ENCODE measurements at places on chromosomes 4 and X. TPM values are rescaled to one million over a fixed set of nuclear protein-coding genes. Genes with fewer than 3 reads are reported as not detected.

Gene CCDC158
- total RNA-seq: not detected

Gene FBXW7
- total RNA-seq: 37.6 TPM

Gene VCX3B
- total RNA-seq: not detected

Gene ZIC3
- not detected for total RNA-seq

Gene DCX
- not detected for total RNA-seq

Gene SLC4A4
- total RNA-seq: 0.26 TPM

GRCh38 chrX:78123190-78123589, 16.3 kb downstream of the TAF9B start:
- H3K4me3 ChIP-seq: peak overlapping the region; percentile 28
- H3K27ac ChIP-seq: peak overlapping the region; percentile 90
- H3K4me1 ChIP-seq: peaks cover 36% of the 10 kb centered on the region
- peak; percentile 31 for DNase-seq
- H3K36me3 ChIP-seq: peaks cover 14% of the 10 kb centered on the region
- no peaks in the 10 kb centered on the region for H3K27me3 ChIP-seq

DNA sequence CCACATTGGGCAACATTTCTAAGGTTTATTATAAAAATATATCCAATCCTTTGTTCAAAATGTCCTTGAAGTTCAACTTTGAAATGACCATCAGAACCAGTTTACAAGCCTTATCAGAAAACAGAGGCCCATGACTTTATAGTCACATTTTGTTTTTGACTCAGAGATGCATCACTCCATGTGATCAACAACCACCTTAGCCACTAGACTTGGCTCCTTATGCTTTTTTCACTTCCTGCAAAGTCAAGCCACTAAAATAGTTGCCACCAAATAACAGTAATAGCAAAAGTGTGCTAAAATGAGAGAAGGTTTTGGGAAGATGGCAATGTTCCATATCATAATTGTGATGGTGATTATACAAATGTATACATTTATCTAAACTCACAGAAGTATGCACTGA, 181.7 kb downstream of the MAML3 start:
- no peaks in the 10 kb centered on the region for H3K27me3 ChIP-seq
- H3K27ac ChIP-seq: no peak overlapping the region
- DNase-seq: no peak
- H3K36me3 ChIP-seq: no peaks in the 10 kb centered on the region
- peaks cover 18% of the 10 kb centered on the region for H3K4me1 ChIP-seq

DNA sequence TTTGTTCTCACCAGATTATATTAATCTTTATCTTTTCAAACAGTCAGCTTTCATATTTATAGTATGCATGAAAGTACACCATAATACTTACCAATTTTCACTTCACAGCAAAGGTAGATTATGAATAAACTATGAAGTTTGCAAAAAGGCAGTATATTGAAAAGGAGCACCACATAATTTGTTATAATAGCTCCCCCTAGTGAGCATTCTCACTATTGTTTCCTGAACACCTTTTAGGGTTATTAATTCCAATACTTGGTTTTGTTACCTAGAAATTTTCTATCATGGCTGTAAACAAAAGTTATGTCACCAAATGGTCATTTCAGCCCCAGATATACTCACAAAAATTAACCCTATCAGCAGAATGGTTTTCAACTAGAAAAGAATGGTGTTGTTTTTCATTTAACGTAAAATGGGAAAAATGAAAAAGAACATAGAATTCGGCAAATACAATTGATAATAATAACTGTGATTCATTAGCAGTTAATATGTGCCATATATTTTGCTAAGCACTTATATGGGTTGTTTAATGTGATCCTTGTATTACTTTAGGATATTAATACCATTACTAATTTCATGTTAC, 30.2 kb upstream of the NKX6-1 start:
- H3K27ac ChIP-seq: no peak overlapping the region
- no peaks in the 10 kb centered on the region for H3K36me3 ChIP-seq
- peaks cover 4% of the 10 kb centered on the region for H3K4me1 ChIP-seq
- H3K27me3 ChIP-seq: peaks cover 43% of the 10 kb centered on the region
- no peak for DNase-seq

GRCh38 chr4:16205298-16206164, 20.7 kb downstream of the TAPT1 start:
- H3K27me3 ChIP-seq: no peaks in the 10 kb centered on the region
- peak overlapping the region; percentile 12 for H3K4me3 ChIP-seq
- no peak for DNase-seq
- peaks cover 42% of the 10 kb centered on the region for H3K4me1 ChIP-seq
- H3K27ac ChIP-seq: peak overlapping the region; percentile 30
- peaks cover 8% of the 10 kb centered on the region for H3K36me3 ChIP-seq

DNA sequence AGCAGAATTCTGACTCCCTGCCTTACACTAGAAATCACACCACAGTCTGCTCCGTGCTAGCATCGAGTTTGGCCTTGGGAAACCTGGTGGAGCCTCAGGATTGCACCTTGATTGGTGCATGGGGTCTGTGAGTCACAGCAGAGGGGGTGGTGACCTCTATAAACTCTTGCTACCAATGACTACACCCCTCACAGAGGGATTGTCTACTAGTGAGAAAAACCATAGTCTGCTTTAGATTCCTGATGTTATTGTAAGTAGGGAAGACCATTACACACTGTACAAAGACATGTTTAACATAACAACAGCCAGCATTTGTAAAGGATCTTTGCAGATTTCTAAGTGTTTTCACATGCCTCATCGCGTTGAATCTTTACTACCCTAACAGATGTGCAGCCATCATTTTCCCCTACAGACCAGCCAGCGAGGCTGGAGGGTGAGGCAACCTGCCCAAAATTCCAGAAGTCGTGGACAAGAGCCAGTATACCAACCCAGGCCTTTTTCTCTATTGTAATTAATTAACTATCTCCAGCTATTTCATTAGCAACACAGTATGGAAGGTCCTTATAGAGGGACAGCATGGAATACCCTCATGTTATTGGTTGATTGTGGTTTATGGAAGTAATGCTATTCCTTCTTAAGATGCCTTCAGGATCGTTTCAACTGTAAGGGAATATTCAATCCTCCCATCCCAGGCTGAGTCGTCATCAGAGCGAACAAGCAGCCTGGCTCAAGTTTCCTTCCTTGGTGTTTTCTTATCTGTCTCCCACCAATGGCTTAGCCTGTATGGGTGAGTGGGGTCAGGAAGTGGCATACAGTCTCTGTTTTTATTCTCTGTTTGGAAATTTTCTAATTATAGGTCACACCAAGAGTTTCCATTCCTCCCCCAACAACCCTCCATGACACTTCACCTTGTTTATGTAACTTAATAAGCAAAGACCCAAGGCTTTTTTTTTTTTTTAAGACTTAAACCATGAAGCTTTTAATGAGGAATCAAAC, 55.9 kb upstream of the KDR start:
- peaks cover 25% of the 10 kb centered on the region for H3K27me3 ChIP-seq
- H3K27ac ChIP-seq: no peak overlapping the region
- no peaks in the 10 kb centered on the region for H3K36me3 ChIP-seq

DNA sequence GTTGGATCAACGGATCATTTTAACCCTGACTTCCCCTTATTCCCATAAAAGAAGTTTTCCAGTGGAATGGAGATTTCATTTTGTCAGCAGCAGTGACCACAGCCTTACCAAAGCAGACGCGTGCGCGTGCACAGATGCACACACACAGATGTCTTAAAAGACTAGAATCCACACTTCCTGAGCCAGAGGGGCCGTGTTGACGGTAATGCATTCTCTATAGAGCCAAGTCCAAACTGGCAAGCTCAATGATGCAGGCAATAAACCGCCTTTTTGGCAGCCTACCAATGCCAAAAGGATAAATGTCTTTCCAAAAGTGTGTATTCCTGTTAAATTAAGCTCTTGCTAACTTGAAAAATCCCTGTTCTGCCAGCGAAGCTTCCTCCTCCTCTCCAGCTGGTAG, 18.8 kb upstream of the CLDN34 start:
- no peaks in the 10 kb centered on the region for H3K4me1 ChIP-seq
- H3K27ac ChIP-seq: no peak overlapping the region
- H3K36me3 ChIP-seq: peaks cover under 1% of the 10 kb centered on the region

DNA sequence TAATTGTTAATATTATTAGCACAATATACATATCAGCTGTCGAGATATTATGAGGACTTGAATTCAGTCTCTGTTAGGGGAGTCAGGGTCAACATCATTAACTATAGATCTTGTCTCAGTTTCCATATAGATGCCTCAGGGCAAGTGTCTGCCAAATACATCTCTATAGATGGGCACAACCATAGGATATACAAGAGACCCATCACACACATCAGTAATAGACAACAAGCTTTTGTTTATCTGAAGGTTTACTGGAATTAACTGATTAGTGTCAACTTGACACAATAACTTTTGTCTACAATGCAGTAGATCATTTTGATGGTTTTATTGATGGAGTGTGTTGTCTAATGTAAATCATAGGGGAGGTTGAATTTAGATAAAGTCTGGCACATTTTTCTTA, 37.1 kb upstream of the PHOX2B start:
- DNase-seq: no peak
- H3K27me3 ChIP-seq: no peaks in the 10 kb centered on the region
- H3K27ac ChIP-seq: no peak overlapping the region
- no peaks in the 10 kb centered on the region for H3K4me1 ChIP-seq
- no peak overlapping the region for H3K4me3 ChIP-seq

- H3K4me1 ChIP-seq: no peaks in the 10 kb centered on the region
- no peak overlapping the region for H3K4me3 ChIP-seq
- H3K27ac ChIP-seq: no peak overlapping the region
- no peak for DNase-seq
- H3K36me3 ChIP-seq: no peaks in the 10 kb centered on the region
Observed at GRCh38 chr4:174334628-174335027, 50.9 kb downstream of the CEP44 start.

- H3K4me1 ChIP-seq: no peaks in the 10 kb centered on the region
- no peak for DNase-seq
- H3K27me3 ChIP-seq: peaks cover 55% of the 10 kb centered on the region
- no peak overlapping the region for H3K4me3 ChIP-seq
- H3K27ac ChIP-seq: no peak overlapping the region
Observed at GRCh38 chrX:15567886-15568616, 32.7 kb downstream of the ACE2 start.

- no peaks in the 10 kb centered on the region for H3K4me1 ChIP-seq
- no peak overlapping the region for H3K27ac ChIP-seq
- H3K4me3 ChIP-seq: no peak overlapping the region
Observed at GRCh38 chrX:115260330-115260729, 26.4 kb upstream of the LRCH2 start.

DNA sequence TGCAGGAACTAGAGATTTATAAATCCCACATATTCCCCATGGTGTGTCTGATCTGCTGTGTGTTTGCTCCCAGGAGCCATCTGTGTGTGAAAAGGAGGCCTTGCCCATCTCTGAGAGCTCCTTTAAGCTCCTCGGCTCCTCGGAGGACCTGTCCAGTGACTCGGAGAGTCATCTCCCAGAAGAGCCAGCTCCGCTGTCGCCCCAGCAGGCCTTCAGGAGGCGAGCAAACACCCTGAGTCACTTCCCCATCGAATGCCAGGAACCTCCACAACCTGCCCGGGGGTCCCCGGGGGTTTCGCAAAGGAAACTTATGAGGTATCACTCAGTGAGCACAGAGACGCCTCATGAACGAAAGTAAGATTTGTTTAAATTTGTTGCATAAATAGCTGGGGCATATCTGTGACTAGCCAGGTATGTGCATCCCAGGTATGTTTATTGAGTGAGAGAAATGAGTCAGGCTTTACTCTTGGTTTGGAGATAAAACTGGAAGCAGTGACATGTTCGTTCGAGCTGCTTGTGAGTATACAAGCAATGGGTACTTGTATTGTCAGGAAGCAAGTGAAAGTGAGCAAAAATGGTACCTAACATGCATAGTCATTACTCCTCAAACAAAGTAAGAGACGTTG, 89.5 kb downstream of the PTTG2 start:
- no peak for DNase-seq
- H3K4me1 ChIP-seq: no peaks in the 10 kb centered on the region
- peaks cover 4% of the 10 kb centered on the region for H3K36me3 ChIP-seq
- H3K27me3 ChIP-seq: no peaks in the 10 kb centered on the region
- peak overlapping the region; percentile 56 for H3K27ac ChIP-seq

- no peak overlapping the region for H3K4me3 ChIP-seq
- no peak overlapping the region for H3K27ac ChIP-seq
- no peaks in the 10 kb centered on the region for H3K4me1 ChIP-seq
- H3K27me3 ChIP-seq: peaks cover 7% of the 10 kb centered on the region
- H3K36me3 ChIP-seq: no peaks in the 10 kb centered on the region
Observed at GRCh38 chr4:112060212-112060611, 85.0 kb upstream of the FAM241A start.

DNA sequence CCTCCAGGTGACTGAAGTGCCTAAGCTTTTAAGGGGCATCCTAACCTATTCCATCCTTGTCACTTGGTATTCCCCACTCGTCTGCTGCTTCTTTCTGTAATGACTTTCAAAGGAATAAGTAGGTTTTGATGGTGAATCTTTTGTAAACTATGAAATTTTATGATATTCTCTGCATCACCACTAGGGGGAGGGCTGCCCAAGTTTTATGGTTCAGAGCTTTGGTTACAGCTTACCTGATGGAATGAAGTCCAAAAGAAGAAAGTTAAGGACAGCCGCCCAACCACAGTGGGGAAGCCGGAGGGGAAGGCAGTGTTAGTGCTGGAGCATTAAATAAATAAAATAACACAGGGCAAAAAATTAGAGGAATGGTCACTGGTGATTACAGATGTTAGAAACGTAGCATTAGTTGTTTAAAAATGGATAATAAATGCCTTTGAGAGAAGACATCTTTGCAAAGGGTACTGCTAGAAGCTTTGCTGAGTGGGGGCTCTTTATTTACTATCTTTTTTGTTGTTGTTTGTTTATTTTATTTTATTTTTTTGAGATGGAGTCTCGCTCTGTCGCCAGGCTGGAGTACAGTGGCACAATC, 204.9 kb downstream of the GBA3 start:
- peaks cover 7% of the 10 kb centered on the region for H3K27me3 ChIP-seq
- no peaks in the 10 kb centered on the region for H3K36me3 ChIP-seq
- peak; percentile 9 for DNase-seq
- no peak overlapping the region for H3K4me3 ChIP-seq
- H3K27ac ChIP-seq: no peak overlapping the region
- no peaks in the 10 kb centered on the region for H3K4me1 ChIP-seq

DNA sequence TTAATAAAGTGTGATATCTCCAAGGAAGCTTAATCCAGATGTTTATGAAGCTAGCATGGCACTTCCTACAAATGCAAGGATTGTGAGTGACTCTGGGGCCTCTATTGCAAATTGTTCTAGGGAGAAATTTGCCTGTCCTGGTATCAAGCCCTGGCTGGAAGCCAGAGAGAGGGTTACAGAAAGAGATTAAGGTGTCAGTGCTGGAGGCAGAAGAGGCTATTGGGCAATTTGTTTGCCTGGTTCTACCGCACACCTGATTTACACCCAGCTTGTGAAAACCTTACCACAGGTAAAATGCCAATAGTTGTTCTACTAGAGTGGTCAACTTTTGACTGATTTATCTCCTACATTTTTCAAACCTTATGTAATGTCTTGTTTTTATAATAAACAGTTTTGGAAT, 186.7 kb upstream of the FAT1 start:
- no peak overlapping the region for H3K27ac ChIP-seq
- H3K36me3 ChIP-seq: peaks cover 2% of the 10 kb centered on the region
- no peaks in the 10 kb centered on the region for H3K4me1 ChIP-seq
- DNase-seq: no peak
- no peak overlapping the region for H3K4me3 ChIP-seq
- no peaks in the 10 kb centered on the region for H3K27me3 ChIP-seq
